ENCODE measurements at places on chromosomes 4 and X.

DNA sequence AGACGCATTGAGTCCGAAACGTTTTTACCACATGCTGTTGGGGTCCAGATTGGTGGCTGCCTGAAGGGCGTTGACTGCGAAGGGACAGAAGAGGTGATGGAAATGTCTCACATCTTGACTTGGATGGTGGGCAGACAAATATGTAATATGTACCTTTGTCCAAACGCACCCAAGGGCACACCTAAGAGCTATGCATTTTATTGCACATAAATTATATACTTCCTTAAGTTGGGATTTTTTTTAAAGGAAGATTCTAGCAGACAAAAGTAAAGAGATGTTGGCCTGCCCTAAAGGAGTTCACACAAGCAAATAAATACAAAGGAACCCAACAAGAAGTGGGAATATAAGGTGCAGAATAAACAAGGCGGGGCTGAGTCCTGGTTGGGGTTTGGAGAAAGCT lies 91.1 kb upstream of the TBL1X start:
- DNase-seq: no peak

GRCh38 chrX:42459735-42460134 lies 318.2 kb downstream of the PPP1R2C start:
- DNase-seq: no peak

GRCh38 chr4:147761218-147761883 lies 29.5 kb downstream of the ARHGAP10 start:
- no peak for DNase-seq

GRCh38 chr4:146343199-146343598 lies 128.9 kb downstream of the REELD1 start:
- DNase-seq: no peak

- no peak for DNase-seq
Observed at GRCh38 chr4:144788469-144788868, 142.5 kb downstream of the HHIP start.

DNA sequence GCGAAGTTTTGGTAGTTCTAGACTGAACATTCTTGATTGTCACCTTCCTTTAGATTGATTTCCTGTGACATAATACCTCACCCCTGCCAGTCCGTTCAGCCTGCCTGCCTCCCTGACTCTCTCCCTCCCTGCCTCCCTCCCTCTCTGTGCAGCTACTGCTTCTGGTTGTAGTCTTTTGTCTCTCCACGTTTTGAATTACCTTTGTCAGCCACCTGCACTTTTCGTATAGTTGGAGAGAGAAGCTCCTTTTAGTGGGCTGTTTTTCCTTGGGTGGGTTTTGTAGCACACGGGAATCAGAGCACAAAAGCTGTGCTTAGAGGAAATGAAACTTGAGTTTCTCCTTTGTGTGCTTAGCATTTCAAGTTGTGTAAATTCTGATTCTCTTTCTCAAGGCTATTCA lies 32.6 kb upstream of the MSMO1 start:
- no peak for DNase-seq

GRCh38 chr4:36446275-36446674 lies 164.9 kb downstream of the DTHD1 start:
- no peak for DNase-seq

GRCh38 chr4:5300283-5300682 lies 249.0 kb downstream of the STK32B start:
- DNase-seq: no peak

- no peak for DNase-seq
Observed at GRCh38 chr4:12393631-12394262, 965.1 kb upstream of the HS3ST1 start.

DNA sequence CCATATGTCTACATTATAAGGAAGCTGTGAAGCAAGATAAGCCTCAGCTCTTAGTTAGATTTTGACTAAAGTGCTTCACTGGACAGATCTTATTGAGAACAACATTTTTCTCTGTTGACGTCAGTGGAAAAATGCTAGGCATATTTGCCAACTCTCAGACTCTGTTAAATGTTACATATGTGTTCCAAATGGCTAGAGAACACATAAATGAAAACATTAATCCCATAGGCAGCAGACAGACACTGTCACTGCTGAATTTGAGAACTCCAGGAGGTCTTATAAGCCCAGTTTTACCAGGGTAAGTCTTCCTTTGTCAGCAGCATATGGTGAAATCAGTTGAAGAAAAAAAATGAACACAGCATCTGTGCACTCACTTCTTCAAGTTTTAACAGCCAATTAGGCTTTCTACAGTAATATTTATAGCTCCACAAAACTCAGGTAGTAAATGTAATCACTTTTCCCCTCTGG lies 186.9 kb downstream of the CAMK2D start:
- DNase-seq: no peak

GRCh38 chr4:10040049-10040892 lies 19.0 kb upstream of the SLC2A9 start:
- no peak for DNase-seq

GRCh38 chr4:113471146-113471860 lies 290.2 kb downstream of the CAMK2D start:
- DNase-seq: no peak

- no peak for DNase-seq
Observed at GRCh38 chr4:140523370-140523856, 555 bp upstream of the ELMOD2 start.

GRCh38 chrX:39619182-39620009 lies 478.4 kb downstream of the BCOR start:
- DNase-seq: no peak

- no peak for DNase-seq
Observed at GRCh38 chr4:136803433-136803832, 728.9 kb downstream of the PCDH18 start.

GRCh38 chrX:123920105-123920785 lies 41.3 kb upstream of the STAG2 start:
- DNase-seq: no peak

DNA sequence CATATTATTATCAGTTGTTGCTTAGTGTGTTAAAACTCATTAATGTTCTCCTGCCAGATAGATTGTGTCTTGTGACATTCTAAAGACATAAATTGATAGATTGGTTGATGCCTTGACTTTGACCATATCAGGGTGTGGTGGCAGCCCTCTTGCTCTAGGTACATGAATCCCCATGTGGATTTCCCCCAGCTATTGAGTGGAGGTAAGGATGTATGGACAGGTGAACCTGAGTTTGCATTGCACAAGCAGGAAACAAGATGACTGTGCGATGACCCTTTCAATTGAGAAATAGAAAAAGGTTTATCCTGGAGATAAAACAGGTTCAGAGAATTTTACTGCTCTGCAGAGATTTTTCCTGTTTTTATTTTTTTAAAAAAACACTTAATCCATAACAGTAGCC lies 619.2 kb downstream of the SPRY1 start:
- no peak for DNase-seq
